T-helper 1 cell treated with Interleukin-12 subunit alpha and Interleukin-12 subunit beta and Interleukin-4 antibody, amounts not matched to agents 30 ng/mL and 1 ng/mL, for 36 hours (primary cell): ENCODE measurements at places on chromosomes 7 and 10. TPM values are rescaled to one million over a fixed set of nuclear protein-coding genes. Genes with fewer than 3 reads are reported as not detected.

The OR2A5 gene
- not detected in 2 replicates for total RNA-seq

The SPDYE2B gene
- total RNA-seq = not detected in 2 replicates

The THSD7A gene
- total RNA-seq = not detected in 2 replicates

The DOCK1 gene
- 0.73 and 0.86 TPM in 2 replicates for total RNA-seq

The OPALIN gene
- not detected in 2 replicates for total RNA-seq

The TRRAP gene
- 67.1 and 71.2 TPM in 2 replicates for total RNA-seq

The ALKBH4 gene
- 10.3 and 11.4 TPM in 2 replicates for total RNA-seq

The ADAMTS14 gene
- 0.07 and 0.15 TPM in 2 replicates for total RNA-seq

The JCAD gene
- total RNA-seq = 0.44 and 0.78 TPM in 2 replicates

The IFIT1B gene
- total RNA-seq = not detected in 2 replicates

The LIPN gene
- not detected in 2 replicates for total RNA-seq

The GPR26 gene
- total RNA-seq = not detected in 2 replicates

The MCM10 gene
- total RNA-seq = 50.7 and 55.5 TPM in 2 replicates

The CYP3A4 gene
- not detected in 2 replicates for total RNA-seq

The FANK1 gene
- not detected in 2 replicates for total RNA-seq

The ADAM22 gene
- total RNA-seq = 1.2 TPM in 2 replicates

The HMX3 gene
- total RNA-seq = not detected in 2 replicates

The PON1 gene
- total RNA-seq = not detected in 2 replicates

The STAMBPL1 gene
- total RNA-seq = 36.5 and 44.3 TPM in 2 replicates

The ZNF775 gene
- 6.2 and 6.3 TPM in 2 replicates for total RNA-seq

The ING3 gene
- total RNA-seq = 24.6 and 28.1 TPM in 2 replicates

The PRKCQ gene
- total RNA-seq = 68.8 and 71.5 TPM in 2 replicates

The SLC26A5 gene
- total RNA-seq = not detected in 2 replicates

The SFTPA1 gene
- total RNA-seq = not detected in 2 replicates
